Activated CD4-positive, alpha-beta T cell treated with anti-CD3 and anti-CD28 coated beads for 24 hours (primary cell): ENCODE measurements at places on chromosomes 4 and X.

DNA sequence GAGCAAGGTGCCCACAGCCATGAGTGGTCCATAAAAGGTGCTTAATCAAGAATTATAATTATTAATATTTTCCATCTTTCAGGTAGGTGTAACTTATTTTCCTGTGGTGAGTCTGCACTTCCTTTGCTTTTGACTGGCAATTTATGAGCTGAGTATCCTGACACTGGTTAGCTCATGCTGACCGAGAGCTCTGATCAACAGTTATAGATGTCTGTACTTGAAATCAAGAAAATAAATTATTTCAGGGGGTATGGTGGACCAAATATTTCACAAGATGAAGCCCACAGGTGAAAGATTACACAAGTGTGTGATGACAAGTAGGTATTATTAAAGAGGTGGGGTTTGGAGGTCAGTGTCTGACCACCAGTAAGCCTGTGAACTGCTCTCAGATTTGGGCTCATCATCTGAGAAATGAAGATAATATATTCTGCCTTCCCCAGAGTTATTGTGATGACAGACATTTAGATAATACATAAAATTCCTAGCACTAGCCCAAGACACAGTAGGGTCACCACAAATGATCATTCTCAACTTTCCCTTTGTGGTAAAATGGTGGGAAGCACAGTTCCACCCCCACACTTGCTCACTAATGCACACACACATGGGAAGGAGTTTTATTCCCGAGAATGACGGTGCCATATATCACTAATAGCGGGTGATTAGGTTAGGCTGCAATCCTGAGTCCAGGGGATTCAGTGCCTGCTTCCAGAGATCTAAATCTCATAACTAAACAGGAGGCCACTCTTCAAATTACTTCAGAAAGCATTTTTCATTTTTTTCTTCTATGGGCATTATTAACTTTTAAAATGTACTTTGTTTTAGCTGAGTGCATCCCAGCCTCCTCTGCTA lies 34.0 kb upstream of the PACRGL start:
- DNase-seq: no peak

GRCh38 chrX:133323431-133323830 lies 91.9 kb downstream of the GPC4 start:
- no peak for DNase-seq

DNA sequence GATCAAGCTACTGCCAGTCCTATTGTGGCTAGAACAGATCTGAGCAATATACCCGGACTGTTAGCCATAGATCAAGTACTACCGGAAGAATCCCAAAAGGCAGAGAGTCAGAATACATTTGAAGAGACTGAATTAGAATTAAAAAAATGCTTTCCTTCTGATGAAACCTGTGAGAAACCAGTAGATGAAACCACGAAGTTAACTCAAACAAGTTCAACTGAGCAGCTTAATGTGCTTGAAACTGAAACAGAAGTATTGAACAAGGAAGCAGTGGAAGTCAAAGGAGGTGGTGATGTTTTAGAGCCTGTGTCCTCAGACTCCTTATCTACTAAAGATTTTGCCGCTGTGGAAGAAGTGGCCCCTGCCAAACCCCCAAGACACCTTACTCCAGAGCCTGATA lies 46.8 kb downstream of the WDR44 start:
- no peak for DNase-seq

DNA sequence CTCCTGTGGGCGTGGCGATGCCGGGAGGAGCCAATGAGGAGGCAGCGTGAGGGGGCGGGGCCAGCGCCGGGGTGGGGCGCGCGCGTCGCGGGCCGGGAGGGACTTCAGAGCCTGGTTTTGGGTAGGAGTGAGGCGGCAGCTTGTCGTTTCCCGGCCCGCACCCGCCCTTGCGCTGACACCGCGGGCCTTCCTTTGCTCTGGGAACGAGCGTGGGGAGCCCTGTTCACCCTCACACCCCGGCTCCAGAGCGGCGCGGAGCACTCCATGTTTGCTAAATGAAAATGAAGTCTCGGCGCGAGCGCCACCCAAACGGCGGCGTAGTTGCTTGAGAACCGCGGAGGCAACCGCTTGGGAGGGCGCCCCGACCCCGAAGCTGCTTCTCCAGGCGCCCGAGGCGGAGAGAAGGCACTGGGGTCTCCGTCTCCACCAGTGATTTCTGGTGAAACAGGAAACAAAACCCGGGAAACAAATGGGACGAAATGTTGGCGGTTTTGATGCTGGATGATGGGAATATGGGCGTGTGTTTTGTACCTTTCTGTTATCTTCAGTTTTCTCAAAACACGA lies 497 bp upstream of the GRPEL1 start:
- no peak for DNase-seq

DNA sequence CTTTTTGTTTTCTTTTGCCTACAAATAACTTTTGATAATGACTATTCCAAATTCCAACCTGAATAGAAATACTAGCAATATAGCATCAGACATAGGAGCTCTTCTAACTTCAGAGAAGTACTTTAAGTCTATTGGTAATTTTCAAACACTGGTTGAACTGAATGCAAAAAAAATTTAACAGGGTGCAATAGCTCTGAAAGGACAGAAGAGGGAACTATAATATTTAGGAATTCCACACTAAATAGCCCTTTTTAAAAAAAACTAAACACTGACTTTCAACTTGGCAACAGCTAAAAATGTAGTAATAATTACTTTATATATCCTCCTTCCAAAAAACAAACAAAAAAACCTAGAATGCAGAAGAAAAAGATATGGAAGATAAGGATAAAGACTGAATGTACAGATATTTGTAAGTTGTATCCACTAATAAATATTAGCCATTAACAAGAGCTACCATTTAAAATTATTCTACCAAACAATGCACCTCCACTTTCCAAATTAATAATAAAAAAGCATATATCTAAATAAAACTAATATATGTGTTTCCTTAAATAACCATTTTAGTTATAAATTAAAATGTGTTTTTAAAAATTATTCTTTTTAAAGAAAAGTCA lies 81.4 kb downstream of the FBXW7 start:
- DNase-seq: no peak

- no peak for DNase-seq
These were observed 46.2 kb upstream of the BCOR start for GRCh38 chrX:40143987-40144386.

- DNase-seq: no peak
These were observed 5.9 kb downstream of the ZAR1 start for GRCh38 chr4:48495941-48496340.

DNA sequence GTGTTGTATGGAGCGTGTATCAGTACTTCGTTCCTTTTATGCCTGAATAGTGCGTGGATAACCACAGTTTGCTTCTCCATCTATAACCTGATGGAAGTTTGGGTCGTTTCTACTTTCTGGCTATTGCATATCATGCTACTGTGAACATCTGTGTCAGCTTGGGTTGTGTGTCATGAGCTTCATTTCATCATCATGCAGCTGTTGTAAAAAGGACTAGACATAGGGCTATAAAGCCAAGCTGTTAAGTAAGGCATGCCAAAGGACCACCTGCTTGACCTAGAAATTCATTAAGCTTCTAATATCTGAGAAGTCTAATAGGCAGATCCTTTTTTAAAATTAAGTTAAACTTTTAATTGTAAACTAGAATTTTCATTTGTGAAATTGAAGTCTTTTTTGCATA lies 18.4 kb downstream of the SMS start:
- DNase-seq: no peak

GRCh38 chr4:1112174-1112820 lies 1.1 kb downstream of the RNF212 start:
- no peak for DNase-seq
